ENCODE measurements at places on chromosomes 4 and X.

GRCh38 chr4:64520421-64520820 is 111.2 kb upstream of the TECRL start:
- no peak for DNase-seq

- DNase-seq = no peak
Observed at GRCh38 chr4:123317211-123317610, 79.4 kb upstream of the SPRY1 start.

GRCh38 chr4:180449395-180449956 is 1793.7 kb upstream of the TENM3 start:
- DNase-seq = no peak

GRCh38 chrX:120213438-120214265 is 37.0 kb upstream of the ZBTB33 start:
- DNase-seq = peak; percentile 46

- no peak for DNase-seq
Observed at GRCh38 chrX:8848441-8848840, 47.3 kb upstream of the FAM9A start.

DNA sequence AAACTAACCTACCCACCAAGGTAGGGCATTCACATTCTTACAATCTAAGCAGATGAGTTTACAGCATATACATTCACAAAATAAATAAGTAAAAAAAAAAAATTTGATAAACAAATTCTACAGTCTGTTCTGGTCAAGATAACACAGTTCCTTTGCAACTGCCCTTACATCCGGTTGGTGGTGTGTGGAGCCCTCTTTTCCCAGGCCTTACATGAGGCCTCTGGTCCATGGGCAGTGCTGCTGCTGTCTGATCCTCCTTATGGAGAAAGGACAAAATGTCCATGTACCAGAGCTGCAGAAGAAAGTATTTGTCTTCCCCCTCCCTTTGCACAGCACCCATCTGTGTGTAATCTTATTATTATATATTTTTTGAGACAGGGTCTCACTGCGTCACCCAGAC is 2.2 kb upstream of the SEPTIN11 start:
- no peak for DNase-seq

GRCh38 chr4:7465017-7465416 is 30.3 kb upstream of the PSAPL1 start:
- DNase-seq = no peak

- DNase-seq = no peak
Observed at GRCh38 chrX:129594781-129595180, 54.7 kb downstream of the OCRL start.

DNA sequence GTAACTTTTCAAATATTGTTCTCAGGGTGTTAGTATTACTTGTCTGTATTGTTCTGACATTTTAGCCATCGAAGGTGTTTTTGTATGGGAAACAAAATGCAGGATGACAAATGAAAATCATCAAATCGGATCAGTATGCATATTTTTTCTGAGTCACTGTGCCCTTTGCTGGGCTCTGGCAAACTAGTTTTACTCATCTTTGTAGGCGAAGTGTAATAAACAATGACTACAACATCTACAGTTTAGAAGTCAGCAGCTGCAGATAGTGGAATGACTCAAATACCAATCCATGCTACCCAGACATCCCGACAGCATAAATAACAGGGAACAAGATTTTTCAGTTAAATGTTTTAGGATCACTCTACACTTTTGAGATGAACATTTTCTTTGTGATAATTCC is 557.3 kb upstream of the TENM3 start:
- DNase-seq = no peak

GRCh38 chrX:75781611-75782010 is 3.4 kb downstream of the MAGEE2 start:
- DNase-seq = no peak
